HS-27A (cell line): ENCODE measurements at places on chromosomes 2 and 18.

DNA sequence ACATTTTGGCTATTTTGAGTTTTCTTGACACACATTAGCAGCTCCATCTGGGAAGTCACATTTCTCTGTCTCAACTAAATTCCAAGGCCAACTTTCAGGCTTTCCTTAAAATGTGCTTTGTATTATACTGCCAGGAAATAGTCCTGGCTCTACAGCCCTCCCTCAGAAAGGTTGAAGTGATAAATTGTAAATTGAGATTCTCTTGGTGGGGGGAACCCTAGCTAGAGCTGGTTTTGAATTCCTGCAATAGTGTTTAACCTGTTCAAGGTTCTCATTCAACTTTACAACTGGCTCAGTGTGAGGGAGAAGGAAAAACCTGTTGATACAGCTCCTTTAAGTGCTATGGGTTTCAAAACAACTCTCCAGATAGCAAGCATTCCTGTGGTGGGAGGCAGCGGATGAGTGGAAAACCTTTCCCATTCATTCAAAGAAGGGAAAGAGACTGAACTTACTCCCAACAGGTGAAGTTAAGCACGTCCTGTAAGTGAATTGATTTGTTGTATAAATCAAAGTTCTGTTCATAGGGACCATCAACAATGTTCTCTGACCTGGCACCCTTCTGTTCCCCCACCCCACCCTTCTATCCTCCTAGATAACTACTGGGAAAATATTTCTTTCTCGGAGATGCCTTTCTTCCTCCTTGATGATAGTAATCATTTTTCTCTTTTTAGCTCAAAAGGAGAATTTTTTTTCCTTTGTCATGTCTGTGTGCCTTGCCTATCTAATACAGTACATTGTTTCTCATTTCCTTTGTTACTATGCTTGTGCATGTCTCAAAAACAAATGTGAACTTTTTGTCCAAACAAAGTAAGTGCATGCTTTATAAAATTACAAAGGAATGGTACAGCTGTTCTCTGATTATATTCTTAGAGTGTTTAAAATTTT is 44.2 kb upstream of the SLC39A10 start:
- DNase-seq, result no peak

DNA sequence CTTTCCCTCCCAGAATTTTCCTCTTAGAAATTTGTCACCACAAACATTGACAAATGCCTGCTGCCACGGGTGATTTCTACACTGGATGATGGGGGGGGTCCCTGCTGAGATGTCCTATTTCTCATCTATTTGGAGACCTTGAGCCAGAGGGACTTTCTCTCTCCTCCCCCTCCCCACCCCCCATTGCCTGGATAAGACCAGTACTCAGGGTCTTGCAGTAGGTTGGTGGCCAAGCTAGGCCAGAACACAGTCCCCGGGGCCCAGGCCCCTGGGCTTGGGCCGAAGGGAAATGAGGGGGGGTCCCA is 560 bp upstream of the DUSP2 start:
- no peak for DNase-seq

DNA sequence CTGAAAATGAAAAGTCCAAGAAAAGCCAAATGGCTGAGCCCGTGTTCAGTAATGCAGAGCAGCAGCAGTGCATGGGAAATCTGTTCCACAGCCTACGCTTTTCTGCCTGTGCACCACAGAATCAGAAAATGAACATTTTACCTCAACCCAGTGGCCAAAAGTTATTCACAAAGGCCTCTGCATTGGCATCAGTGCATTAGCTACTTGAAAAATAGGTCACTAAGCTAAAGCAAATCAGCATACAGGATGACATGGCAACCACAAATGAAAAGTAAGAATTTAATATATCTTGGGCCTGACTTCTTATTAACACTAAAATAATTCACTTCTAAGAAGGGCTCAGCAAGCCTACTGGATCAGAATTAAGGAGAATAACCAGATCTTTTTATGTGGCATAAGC is 1145.3 kb upstream of the CHAC2 start:
- DNase-seq, result no peak

DNA sequence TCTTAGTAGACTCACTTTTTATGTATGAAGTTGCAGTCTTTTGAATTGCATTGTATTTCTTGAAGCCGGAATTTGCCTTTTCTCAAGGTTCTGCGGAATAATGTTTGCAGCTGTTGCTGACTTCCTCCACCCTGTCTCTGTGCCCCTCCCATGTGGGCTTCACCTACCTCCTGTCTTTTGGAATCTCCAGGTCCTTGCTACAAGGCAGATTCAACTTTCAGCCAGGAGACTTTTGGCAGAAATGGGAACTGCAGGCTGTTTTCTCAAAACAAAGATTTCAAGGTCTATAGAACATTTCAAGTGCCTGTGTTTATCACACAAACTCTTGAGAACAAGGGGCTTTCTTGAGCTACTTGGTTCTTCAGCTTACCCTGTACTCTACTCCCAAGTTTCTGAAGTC is 25.6 kb downstream of the ZNF236 start:
- no peak for DNase-seq

DNA sequence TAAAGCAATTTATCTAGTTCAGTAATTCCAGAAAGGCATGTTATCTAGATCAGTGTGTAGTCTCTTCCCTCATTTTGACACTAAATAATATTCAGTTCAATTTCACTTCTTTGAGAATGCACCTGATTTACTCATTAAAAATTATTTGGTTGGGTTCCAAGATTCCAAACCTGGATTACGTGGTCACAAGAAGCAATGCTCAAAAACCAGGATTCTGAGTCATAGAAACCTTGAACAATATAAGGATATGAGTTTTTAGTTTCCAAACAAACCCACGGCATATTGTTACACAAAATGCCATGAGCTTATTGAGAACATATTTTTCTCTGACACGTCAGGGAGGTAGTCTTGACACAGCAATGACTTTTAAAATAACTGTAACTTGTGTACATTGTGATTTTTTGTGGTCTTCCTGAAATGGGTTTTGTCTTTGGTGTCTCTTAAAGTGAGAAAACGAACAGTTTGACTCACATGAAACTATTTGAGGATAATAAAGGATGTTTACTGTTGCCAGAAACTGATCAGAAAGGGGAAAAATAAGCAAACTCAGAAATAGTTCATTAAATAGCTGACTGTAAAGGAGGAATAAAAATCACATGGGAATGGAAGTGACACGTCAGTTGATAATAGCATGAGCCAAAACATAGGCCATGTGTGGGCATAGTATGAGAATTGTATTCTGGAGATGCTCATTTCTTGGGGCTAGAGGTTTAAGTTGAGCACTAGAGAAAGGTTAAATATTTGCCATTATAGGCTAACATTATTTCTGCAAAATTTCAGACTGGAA is 617.7 kb upstream of the CDH2 start:
- peak; percentile 49 for DNase-seq

DNA sequence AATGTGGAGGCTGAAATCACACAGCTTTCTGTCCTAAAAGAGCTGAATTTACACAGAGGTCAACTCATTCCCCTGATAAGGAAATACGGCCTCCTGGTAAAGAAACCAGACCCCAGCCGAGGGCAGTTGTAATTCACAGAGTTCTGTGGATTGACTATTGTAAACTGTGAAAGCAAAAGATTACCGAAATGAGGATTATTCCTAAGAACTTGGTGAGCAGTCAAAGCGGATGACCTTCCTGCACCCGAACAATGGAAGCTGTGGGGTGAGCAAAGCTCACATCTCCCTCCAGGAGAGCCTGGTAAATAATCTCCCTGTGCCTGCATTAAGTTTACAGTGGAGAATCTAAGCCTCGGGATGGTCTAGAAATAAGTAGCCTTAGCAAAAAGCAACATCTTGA is 138.2 kb upstream of the PXDN start:
- DNase-seq, result no peak

GRCh38 chr2:207734264-207734635 is 22.8 kb downstream of the CCNYL1 start:
- DNase-seq, result no peak

DNA sequence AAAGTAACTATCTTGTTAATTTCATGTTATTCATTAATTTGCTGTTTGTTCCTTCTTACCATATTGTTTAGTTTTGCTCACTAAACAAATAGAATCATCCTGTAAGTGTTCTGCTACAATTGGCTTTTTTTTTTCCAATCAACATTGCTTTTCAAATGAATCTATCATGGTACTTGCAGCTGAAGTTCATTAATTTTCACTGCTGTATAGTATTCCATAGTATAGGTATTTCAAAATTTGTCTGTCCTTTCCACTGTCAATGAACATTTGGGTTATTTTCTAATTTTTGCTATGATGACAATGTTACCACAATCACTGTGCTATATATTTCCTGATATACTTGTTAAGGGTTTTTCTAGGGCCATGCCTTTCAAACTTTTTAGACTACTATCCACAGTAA is 89.0 kb upstream of the LYPD1 start:
- no peak for DNase-seq

GRCh38 chr18:44025421-44025820 is 655.3 kb upstream of the SETBP1 start:
- no peak for DNase-seq

- DNase-seq, result no peak
Observed at GRCh38 chr2:182868054-182868796, 1.8 kb upstream of the FRZB start.

GRCh38 chr2:6828299-6828584 is 37.5 kb downstream of the CMPK2 start:
- DNase-seq, result no peak

DNA sequence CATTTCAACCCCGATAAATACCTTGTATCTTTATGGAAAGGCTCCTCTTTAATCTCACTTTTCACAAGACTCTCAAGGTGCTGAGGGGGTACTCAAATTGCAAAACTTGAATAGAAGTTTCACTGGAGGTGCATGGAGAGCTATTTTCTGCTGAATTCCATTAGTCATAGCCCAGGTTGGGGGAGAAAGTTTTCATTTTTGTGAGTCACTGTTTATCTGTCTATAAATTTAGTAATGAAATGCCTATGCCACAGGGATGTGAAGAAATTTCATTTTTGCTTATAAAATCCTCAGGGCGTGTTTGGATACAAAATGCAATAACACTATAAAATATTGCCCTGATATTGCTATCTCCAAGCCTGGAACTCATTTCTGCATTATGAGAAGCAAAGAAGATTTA is 346.3 kb downstream of the LRATD1 start:
- DNase-seq, result no peak

DNA sequence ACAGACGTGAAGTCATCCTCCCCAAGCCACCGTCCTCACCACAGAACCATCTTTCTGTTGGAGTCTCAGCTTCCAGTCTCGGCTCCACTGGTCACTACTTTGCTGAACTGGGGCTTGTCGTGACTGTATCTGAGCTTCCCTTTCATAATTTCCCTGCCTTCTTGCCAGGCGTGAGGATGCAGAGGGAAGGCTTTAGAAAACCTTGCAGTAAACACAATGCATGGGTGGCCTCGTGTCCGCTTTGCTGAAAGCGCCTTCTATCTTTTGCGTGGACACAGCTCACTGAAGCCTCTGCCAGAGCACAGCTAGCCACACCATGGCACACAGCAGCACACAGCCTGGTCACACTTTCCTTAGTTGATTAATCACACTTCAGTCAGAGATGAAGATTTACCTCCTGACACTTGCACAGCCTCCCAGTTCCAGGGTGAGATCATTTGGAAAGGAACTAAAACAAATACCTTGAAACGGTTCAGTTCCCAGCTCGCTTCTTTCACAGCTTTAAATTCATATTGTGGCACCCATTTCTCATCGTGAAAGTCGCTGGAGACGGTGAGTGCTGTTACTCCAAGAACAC is 2.8 kb upstream of the GPR45 start:
- no peak for DNase-seq

- no peak for DNase-seq
Observed at GRCh38 chr18:54939361-54939917, 19.8 kb downstream of the CCDC68 start.

- DNase-seq, result no peak
Observed at GRCh38 chr2:119772128-119772527, 12.4 kb downstream of the PTPN4 start.

DNA sequence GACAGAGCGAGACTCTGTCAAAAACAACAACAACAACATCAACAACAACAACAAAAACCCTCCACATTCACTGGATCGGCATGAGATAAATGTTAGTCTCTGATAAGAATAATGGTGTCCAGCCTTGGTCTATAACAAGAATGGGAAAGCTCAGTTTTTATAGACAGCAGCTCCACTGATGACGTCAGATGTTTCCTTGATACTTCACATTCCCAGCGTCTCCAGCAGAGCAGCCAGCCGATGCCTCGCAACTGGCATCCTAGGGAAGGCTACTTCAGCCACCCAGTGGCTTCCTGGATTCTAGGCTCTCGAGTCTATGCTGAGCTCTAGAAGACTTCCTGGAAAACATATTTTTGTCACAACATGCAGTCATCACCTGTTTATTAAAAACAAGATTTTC is 271.4 kb upstream of the SMIM21 start:
- no peak for DNase-seq

DNA sequence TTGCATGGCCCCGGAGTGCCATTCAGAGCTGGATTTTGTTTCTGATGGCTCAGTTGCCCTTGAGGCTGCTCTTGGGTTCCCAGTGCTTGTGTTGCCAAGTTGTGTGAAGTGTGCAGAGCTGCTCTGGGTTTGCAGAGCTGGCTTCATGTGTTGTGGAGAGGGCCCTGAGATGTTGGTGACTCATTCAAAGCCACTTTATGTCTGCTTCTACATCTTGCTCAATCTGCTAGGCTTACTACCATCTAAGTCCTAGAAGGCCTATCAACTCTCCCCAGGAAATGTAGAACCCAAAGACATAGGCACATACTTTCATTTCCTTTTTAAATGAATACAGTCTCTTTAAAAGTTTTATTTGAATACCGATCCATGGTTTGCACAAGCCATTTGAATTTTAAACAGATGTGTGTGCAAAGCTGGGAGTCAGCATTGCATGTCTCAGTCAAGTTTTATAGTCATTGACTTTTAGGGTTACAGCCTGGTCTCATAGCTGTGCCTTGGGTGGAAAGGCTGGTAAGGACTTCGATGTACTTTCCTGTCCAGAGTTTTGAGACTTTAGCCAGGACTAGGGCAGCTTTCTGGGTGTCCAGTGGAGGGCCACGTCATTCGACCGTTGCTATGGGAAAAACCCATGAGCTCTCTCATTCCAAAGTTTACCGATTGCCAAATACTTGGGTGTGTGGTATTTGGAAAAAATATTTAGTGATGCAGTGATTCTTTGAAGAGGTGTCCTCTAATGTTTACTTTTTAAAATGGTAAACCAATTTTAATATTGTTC is 105.0 kb downstream of the LTBP1 start:
- no peak for DNase-seq

DNA sequence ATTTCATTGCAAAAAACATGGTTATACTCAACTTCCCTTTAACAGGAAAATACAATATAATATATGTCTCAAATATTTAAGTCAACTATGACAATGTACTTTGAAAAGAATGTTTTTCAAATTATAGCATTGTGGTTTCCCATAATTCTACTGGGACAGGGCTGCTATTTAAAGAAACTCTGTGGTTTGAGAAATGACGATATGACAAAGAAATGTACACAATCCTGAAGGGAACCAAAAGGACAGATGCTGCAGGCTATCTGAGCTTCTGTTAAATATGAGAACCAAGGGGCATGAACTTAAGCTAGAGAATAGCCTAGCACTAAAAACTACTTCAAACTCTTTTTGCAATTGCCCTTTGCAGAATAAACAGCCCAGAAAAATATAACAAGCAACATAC is 415.9 kb downstream of the GRB14 start:
- peak; percentile 12 for DNase-seq
